ENCODE measurements at places on chromosomes 7 and 10.

DNA sequence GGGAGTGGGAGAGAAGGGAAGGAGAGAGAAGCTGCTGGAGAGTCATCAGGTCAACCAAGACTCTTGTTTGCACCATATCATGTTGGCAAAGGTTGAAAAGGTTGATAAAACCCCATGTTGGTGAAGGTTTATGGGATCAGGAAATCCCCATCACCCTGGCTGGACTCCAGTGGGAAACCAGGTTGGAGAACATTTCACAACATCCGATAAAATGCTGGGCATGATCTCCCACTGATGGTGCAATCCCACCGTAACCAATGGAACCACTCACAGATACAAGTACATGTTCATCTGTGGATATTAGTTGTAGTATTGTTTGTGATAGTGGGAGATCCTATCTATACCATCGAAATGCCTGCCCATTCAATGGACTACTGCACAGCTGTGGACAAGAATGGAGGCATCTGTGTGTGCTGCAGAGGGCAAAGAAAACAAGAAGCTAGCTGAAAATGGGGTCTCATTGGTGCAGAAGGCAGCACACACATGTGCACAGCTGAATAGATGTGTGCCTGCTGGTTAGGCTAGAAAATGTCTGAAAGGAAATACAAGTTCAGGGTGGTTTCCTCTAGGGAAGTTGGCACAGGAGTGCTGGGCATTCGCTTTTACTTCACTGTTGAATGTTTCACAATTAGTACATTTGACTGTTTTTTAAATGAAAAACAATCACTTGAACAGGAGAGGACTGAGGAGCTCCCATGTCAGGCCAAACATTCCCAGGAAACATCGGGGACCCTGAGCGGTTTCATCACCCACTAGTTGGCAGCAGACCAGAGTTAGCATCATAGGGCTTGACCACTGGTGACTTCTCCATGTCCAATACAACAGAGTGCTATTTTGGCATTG lies 80.4 kb upstream of the MGMT start:
- DNase-seq: no peak

- DNase-seq: peak; percentile 83
Observed at GRCh38 chr7:128791121-128791971, at the start of gene CCDC136. Gene CCDC136 (plus strand): TSS chr7:128791968. CDS start chr7:128792412, 444 bp downstream.

GRCh38 chr10:104259456-104259855 lies 4.8 kb downstream of the GSTO1 start:
- no peak for DNase-seq

DNA sequence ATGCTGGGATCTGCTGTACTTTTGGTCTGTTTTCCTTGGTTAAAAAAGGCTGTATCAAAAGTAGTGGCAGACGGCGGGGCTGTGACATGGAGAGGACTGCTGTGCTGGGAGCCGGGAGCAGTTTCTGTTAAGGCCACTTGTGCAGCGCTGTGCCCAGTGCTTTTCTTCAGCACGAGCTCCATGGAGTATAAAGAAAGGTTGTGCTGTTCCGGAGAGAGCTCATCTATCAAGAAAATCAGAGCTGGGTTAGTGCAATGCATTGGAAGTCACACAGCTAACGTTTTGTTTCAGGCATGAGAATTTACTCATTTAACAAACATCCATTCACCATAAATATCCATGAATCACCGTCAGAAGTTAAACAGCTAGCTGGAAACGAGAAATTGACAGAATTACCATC lies 62.0 kb downstream of the KIAA1549 start:
- DNase-seq: no peak

GRCh38 chr10:35739998-35740397 lies 97.9 kb upstream of the FZD8 start:
- no peak for DNase-seq

DNA sequence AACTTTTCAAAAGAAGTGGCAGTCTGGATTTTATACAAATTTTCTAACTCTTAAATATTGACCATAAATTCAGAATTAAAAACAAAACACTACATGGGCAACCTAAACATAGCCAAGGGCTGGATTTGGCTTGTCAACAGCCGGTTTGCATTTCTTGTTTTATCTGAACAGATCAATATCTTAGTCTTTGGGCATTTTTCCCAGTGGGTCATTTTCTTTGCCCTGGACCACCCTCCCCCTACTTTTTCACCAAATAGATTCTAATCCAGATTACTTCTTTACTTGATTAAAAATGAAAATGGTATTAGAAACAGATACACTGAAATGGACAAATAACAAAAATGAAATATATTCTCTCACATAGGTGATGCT lies 189.0 kb downstream of the ANK3 start:
- DNase-seq: no peak

DNA sequence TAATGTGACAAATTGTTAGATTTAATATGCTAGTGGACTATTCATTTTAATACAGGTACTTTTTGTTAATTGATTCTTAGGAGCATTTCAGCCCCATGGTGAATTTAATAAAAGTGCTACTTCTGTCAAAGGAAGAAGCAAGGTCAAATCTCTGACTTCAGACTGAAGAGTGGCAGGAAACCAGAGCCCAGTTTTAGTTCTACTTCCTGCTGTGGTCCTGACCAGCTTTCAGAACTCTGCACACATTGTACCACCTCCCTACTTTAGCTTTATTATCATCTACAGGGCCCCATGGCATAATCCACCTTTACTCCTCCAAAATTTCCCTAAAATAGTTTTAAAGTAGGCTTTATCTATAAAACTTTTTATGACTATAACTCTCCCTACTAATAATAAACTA lies 33.7 kb downstream of the CTTNBP2 start:
- no peak for DNase-seq

DNA sequence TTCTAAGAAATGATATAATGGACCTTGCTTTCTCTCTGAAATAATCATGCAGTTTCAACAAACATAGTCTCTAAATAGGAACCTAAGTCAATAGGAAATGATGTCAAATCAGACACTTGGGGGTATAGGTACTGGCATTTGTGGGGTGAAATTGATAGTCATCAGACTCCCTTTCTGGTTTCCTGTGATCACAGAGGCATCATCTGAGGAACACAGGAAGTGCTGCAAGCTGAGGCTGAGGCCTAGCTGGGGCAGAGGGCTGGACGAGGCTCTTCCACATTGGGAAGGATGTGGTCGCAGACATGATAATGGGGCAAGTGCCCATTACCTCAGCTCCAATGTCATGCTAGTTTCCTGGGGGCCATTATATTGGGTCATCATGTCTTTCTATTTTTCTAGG lies 33.5 kb upstream of the TARP start:
- DNase-seq: peak; percentile 63

DNA sequence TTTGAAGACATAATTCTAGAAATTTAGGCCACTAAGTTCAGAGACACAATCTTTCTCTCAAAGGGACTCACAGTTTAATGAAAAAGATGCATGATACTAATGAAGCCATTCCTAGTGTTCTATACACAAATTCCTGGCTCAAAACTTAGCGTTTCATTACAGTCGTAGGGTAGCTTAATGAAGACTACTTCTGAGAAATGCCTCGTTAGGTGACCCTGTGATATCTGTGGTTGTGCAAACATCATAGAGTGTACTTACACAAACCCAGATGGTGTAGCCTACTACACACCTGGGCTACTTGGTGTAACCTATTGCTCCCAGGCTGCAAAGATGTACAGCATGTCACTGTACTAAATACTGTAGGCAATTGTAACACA lies 488 bp upstream of the CHCHD3 start:
- DNase-seq: no peak

- DNase-seq: no peak
Observed at GRCh38 chr10:55966101-55966500, 395.0 kb downstream of the ZWINT start.

DNA sequence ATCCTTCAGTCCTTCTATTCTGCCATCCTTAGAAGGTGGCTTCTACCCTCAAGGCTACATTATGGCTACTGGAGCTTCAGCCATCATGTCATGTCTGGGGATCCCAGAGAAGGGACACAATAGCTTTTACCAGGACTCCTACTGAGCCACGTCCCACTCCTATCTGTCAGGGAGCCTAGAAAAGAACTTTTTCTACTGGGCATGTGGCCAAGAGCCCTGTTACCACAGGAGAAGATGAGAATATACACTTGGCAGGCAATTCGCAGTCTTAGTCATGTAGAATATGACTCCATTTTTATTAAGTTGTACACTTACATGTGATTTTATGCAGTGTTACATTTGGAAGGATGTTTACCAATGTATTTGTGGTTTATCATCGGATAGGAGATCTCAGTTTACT lies 64.6 kb upstream of the KCNMA1 start:
- no peak for DNase-seq

DNA sequence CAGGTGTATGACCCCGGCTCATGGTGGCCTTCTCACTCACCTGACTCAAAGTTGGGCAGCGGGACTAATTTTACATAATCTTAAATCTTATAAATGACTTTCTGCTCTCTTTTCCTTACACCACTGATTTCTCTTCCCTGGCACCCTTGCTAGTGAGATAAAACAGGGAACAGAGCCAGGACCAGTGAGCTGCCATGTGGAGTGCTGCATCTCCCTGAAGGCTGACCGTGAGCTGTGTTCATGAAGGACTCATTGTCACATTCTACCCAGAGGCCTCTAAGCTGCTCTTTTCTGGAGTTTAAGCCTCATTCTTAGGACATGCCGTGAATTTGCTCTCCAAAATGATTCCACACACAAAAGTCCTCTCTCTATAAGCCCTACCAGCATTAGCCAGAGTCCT lies 762.3 kb downstream of the AUTS2 start:
- no peak for DNase-seq

GRCh38 chr7:151880688-151881087 lies 3.8 kb upstream of the PRKAG2 start:
- DNase-seq: no peak

DNA sequence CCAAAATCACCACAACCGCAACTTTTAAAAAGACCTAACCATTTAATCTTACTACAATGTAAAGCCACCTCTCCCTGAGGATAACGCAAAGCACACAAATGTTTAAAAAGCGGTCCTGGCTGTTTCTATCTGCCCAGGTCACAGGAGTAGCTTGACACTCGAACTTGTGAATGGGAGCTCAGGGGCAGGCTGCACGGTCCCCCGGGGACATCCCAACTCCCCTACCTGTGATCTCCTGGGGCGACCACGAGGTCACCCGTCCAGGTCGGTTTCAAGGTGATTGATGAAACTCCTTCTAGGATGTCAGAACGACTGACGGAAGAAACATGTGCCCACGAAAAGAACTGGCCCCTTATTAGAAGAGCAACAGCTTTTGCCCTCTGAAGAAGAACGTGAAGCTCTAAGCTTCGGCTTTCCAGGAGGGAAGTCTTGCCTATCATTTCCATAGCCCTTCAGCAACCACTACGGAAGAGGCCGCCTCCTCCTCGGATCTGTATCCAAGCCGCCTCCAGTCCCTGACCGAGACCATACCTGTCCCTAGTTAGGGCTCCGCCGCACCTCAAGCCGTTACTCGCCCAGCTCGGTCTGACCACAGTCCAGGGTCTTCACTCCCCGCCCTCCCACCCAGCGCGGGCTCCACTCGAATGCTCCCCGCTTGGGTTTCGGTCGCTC lies 459 bp downstream of the CYCS start:
- peak; percentile 46 for DNase-seq

DNA sequence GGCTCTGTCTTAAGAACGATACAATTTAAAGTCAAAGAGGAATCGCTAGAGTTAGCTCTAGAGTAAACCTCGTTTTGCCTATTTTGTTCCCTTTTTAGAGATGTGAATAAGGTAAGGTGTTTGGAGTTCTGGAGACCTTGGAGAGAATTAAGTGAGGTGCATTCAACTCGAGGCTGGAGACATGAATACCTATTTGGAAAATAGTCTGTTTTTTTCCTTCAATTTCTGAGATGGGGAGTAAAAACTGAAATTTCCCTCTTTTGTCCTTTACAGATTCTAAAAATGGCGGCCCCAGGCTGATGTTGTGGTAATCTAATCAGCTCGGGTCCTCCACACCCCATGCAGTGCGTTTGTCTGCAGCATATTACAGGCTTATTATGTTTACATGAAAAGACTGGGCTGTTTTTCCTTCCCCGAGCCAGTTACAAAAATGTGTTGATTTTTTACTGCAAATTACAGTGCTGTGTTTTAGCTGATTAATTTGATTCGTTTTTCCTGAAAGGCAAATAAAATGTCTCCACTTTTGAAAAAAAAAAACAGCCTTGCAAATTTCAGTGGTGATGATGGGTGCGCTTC lies 1.5 kb downstream of the KMT2E start:
- peak; percentile 62 for DNase-seq

- DNase-seq: no peak
Observed at GRCh38 chr7:37287131-37287855, 161.4 kb downstream of the ELMO1 start.

DNA sequence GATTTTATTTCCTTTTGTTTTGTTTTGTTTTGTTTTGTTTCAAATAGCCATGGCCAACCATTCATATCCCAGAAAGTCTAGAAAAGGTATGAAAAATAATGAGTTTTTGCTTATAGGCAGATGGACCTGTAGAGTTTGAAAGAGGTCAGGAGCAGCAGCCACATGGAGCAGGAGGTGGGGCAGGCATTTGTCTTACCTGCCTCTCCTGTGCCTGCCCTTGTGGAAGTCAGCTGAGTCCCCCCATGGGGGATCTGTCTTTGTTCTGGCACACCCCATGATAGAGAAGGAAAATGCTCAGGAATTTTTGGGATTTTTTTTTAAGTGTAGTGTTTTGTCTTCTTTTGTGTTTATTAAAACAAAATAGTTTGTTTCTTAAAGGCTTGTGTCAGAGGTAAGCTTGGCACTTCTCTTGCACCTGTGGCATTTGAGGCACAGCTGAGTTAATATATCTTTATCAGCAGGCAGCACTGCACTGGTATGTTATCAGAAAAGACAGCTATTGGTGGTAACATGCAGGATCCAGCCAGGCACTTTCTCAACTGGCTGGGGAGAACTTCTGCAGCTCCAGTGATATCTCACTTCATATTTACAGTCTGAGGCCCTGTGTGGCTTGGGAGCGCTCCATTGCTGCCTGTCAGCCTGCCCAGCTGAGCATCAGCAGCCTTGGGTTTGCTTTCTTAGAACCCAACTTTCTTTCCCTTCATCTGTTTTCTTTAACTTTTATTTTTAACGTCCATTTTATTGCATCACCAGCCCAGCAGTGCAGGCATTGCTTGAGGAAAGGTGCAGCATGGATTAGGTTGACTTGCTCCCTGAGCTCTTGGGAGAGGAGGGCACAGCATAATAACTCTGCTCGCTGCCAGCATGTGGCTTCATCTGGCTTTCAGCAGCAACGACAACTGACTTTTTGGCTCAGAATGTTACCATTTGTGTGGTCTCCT lies 44.4 kb downstream of the LRRC4 start:
- DNase-seq: no peak

DNA sequence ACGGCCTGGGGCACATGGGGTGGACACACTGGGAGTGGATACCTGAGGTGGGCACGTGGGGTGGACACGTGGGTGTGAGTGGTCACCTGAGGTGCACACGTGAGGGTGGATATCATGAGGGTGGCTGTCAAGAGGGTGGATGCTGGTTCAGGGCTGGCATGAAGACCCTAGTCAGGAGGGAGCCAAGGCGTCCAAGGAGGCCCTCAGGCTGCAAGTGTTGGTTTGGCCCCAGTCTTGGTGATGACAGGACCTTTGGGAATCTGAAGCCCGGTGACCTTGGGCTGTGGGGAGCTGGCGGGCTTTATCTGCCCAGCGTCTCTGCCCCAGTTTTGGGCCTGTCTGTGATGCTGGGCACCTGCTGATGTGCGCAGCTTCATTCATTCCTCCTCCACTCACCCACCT lies 24.9 kb upstream of the PFKFB3 start:
- DNase-seq: no peak

- no peak for DNase-seq
Observed at GRCh38 chr7:158251061-158251965, 336.3 kb downstream of the PTPRN2 start.
